Omental fat pad (tissue), 4 donors: ENCODE measurements at places on chromosomes 3 and 15. TPM values are rescaled to one million over a fixed set of nuclear protein-coding genes. Genes with fewer than 3 reads are reported as not detected.

DNA sequence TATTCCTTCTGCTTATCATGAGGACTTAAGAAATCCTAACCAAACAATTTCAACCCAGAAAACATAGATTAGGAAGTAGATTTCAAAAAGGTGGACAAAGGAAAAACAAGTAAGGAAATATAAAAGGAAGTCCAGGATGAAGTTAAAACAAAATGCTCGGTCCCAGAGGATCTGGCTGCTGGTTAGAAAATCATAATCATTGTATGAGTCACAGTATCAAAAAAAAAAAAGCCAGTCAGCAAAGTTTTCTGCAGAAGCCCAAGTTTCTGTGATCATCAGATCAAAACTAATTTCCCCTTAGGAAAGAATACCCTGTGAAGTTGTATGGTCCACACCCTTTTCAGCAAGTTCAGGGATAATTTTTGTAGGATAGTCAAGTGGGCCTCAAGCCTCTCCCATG lies 43.0 kb upstream of the LRTM1 start:
- no peak for DNase-seq

DNA sequence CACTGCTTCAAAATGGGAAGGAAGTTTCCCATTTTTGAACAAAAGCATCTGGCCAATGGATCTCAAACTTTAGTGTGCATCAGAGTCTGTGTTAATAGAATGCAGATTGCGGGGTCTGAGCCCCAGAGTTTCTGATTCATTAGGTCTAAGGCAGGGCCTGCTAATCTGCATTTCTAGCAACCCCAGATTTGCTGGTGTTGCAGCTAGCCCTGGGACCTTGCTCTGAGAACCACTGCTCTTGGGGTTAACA lies 30.7 kb upstream of the USP3 start:
- no peak for DNase-seq

- DNase-seq = no peak
Observed at GRCh38 chr3:190120269-190121060, at the start of gene P3H2. Gene P3H2 (minus strand): TSS chr3:190120897. CDS start chr3:190120731, 166 bp downstream.

- DNase-seq = no peak
Observed at GRCh38 chr3:46662771-46663551, 30.5 kb downstream of the ALS2CL start.

GRCh38 chr3:132488151-132488550 lies 70.8 kb downstream of the DNAJC13 start:
- DNase-seq = no peak

DNA sequence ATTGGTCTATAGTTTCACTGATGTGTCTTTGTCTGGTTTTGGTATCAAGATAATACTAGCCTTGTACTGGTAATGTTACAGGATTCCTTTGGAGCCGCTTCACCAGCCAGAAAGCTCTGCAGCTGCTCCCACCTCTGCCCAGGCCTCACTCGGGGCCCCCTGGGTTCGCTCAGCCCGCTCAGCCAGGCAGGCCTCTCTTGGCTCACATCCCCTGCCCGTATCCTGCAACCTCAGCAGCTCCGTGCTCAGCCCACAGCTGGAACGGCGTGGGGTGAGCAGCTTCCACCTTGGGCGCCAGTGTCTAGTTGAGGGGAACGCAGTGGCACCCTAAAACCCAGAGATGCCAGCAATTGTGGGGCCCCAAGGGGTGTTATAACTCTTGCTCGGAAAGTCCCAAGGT lies 429.7 kb upstream of the ROBO2 start:
- no peak for DNase-seq

- DNase-seq = no peak
Observed at GRCh38 chr3:139935866-139936817, 1.2 kb downstream of the CLSTN2 start.

The MESP2 gene
- not detected for total RNA-seq

The CCR8 gene
- not detected for total RNA-seq

The DUOX1 gene
- total RNA-seq = 1.4 TPM

The ACP3 gene
- 4.6 TPM for total RNA-seq
